ENCODE measurements at places on chromosomes 6 and 20. TPM values are rescaled to one million over a fixed set of nuclear protein-coding genes. Genes with fewer than 3 reads are reported as not detected.

DNA sequence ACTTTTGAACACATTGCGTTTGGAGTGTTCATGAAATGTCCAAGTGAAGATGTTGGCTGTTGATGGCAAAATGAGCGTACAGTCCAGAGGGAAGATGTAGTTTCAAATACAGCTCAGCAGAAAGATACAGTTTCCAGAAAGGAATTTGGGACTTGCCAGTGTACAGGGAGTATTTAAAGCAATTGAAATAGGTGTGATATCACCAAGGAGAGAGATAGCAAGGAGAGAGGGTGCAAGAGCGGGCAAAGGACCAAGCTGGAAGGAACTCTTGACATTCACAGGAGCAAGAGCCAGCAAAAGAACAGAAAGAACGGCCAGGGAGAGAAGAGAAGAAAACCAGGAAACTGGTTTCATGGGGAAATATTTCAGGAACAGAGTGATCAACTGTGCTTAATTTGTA, 47.8 kb downstream of the CARMIL1 start:
- no peak for DNase-seq

DNA sequence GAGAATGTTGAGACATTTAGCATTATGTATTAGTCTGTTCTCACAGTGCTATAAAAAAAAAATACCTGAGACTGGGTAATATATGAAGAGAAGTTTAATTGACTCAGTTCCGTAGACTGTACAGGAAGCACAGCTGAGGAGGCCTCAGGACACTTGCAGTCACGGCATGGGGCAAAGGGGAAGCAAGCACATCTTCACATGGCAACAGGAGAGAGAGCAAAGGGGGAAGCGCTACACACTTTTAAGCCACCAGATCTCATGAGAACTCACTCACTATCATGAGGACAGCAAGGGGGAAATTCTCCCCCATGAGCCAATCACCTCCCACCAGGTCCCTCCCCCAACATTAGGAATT, 26.8 kb upstream of the TFAP2A start:
- DNase-seq = no peak

Gene MAFB
- total RNA-seq = 34.6 TPM

Gene ASXL1
- total RNA-seq = 56.5 TPM

DNA sequence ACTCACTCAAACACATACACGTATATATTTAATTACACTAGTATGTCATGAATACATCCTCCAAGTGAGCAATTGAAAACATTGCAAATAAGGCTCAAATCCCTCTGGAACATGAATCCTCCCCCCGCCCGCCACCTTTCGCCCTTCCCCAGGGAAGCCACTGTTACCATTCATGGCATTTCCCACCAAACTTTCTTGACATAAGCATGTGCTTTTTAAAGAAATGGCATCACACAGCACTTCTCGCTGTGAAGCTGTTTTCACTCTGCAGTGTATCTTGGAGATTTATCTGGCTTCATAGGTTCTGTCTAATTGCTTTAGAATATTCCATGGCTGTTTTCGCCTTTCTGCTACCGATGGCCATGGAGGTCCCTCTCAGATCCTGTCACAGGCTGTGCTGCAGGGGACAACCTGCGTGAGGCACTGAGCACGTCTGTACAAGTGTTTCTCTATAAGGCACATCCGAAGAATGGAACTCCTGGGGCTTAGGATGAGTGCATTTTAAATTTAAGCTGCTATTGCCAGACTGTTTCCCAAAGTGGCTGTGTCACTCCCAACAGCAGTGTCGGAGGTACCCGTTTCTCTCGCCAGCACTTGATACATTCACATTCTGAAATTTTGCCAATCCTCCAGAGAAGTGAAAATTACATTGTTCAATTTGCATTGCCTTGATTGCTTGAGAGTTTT, 22.2 kb upstream of the PHACTR3 start:
- no peak for DNase-seq

- DNase-seq = no peak
Observed at GRCh38 chr6:134347885-134348805, 30.2 kb upstream of the SGK1 start.

- no peak for DNase-seq
Observed at GRCh38 chr6:118708055-118708454, 56.7 kb upstream of the CEP85L start.

- DNase-seq = no peak
Observed at GRCh38 chr6:157496534-157497095, 115.6 kb downstream of the ZDHHC14 start.

Gene WFDC5
- not detected for total RNA-seq

DNA sequence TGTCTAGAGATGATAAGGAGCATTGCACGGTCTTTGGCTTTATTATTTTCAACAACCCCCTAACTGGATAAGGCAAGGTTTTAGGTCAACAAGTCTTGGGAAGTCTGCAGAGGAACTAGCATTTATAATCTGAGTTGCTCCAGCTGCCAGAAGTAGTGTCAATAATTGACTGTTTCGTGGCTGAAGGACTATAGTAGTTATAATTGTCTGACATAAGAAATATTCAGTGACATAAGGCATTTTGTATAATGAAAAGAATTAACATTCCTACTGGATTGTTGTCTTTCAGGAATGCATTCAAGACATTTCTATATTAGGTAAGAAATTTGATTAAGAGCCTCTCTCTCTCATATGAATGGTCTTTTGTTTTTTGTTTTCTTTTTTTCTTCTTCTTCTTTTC, 136.9 kb upstream of the SGK1 start:
- no peak for DNase-seq

- peak; percentile 96 for DNase-seq
Observed at GRCh38 chr6:13336553-13336952, 8.2 kb upstream of the TBC1D7 start.

DNA sequence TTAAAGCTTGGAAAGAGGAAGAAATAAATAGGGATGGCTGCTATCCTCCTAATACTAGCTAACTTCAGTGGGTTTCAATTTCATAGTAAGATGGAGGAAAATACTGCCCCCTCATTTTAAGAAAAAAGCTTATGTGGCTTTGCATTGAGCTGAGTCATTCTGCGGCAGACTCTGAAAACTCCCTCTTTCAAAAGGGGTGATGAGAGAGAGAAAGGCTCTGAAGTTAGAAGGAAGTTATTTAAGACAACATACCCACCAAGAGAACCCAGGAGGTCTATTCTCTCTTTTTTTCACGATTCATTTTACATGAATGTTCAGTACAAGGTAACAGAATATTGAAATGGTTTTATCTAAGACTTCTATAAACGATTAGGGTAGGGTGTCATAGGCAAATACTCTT, 4.5 kb downstream of the PRDM13 start:
- DNase-seq = no peak

Gene BLOC1S5
- 10.4 TPM for total RNA-seq

Gene FAM162B
- 8.0 TPM for total RNA-seq

DNA sequence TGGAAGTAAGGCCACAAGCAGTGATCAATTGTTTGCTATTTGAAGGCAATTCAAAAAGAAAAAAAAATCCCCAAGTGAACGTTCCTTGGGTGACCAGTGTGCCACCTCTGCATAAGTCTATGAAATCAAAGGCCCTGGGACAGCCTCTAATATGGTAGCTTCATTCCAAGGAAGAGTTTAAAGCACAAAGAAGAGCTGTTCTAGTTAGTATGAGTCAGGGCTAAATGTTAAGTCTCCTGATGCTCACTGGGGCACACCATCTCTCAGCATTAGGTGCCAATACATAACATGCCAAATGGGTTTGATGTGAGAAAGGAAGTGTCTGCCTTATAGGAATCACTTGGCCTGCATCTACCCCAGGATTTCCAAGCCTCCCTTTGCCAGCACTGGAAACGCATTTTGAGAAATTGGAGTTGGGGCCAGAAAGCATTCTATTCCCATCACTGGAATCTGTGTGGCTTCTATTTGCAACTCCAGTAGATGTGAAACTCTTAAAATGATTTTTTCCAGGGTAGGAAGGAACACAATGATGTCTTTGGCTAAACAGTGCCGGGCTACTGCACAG, 13.0 kb downstream of the UNC5CL start:
- DNase-seq = no peak

GRCh38 chr6:81996414-81996813, 243.9 kb upstream of the TENT5A start:
- DNase-seq = no peak

DNA sequence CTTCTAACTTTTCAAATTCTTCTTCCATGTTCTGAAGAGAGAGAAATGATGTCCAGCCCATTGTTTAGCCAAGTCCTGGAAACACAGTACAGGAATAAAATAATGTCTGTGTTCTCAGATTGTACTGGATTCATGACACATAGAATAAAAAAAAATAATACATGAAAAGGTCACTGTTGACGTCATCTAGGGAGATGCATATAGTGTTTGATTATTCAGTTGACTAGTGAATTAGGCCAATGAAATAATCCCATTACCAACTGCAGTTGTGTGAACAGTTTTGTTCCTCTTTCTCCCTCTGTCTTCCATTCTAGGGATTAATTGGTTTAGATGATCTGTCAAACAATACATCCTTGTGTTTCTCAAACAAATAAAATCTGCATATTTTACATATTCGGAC, 222.8 kb downstream of the ALDH8A1 start:
- no peak for DNase-seq

Gene EYS
- total RNA-seq = under 0.01 TPM

- DNase-seq = no peak
Observed at GRCh38 chr6:156279261-156279969, 497.8 kb upstream of the ARID1B start.

- no peak for DNase-seq
Observed at GRCh38 chr20:35877611-35878010, 76.7 kb downstream of the SCAND1 start.

Gene TMEM30A
- total RNA-seq = 102 TPM

DNA sequence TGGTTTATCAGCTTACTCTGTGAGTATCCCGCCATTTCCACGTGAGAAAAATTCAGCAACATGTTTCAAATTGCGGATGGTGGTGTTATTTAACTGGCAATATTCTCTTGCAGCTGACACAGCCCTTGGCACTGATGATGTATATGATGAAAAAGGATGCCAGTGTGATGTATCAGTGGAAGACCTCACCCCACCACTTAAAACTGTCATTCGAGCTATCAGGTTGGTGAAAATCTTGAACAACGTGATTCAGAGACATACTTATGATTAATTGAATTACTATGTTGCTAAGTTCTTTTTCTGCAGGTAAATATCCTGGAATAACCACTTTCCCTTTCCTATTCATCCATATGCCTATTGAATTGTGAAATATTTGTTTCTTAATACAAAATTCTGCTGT, 55.7 kb downstream of the KHDC1L start:
- no peak for DNase-seq

Gene REV3L
- total RNA-seq = 49.2 TPM

GRCh38 chr6:24847402-24847801, 48.7 kb upstream of the ARMH2 start:
- DNase-seq = no peak

DNA sequence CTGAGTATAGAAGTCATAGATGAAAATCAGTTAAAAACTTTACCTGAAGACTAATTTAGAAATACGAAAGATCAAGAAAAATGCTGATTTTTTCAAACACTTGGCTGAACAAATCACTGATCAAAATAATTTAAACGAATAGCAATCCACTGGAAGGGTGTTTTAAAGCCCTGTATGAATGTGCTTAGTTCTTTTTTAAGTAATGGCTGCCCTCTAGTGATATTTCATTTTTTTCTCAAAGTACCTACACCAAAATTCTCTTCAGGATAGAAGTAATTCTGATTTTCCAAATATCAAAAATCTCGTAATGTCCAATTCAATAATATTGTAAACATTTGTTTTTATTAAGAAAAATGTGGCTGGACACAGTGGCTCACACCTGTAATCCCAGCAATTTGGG, 32.5 kb downstream of the AKAP7 start:
- no peak for DNase-seq

DNA sequence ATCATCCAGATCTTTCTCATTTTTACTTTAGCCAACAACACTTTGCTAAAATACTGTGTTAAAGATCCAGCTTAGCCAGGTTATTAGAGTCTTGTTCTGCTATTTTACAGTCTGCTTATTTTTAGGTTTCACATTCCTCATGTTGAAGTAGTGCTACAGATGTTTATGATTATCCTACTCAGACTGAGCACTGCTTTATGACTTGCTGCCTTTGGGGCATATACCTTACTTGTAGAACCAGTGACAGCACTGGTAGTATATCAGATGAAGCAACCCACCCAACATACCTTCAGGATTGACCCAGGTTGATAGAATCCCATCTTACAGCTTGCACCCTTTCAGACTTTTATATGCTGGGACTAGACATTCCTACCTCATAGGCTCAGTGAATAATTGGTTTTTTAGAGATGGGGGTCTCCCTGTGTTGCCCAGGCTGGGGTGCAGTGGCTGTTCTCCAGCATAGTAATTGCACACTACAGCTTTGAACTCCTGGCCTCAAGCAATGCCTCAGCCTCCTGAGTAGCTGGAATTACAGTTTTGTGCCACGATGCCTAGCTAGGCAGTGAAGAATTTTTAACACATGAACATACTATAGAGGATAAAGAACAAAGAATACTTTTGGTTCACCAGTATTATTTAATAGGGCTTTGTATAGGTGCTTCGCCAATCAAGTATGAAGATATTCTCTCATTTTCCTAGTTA, 63.8 kb upstream of the DYNLRB1 start:
- DNase-seq = no peak

Gene CDH22
- 0.69 TPM for total RNA-seq

DNA sequence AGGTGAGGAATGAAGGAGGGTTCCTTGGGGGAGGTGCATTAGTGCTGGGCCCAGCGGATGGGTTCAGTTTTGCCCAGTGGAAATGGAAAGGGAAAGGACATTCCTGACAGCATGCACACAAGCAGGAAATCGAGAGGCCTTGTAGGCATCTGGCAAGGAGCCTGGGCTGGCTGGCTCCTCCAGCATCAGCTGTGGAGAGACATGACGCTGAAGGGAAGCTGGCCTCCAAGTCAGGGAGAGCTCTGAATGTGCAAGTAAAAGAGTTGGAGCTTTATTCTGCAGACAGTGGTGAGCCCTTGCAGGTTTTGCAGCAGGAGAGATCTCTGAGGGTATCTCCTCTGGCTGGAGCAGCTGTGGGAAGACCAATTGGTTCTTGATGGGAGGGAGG, 154.3 kb downstream of the MRPL14 start:
- DNase-seq = no peak

DNA sequence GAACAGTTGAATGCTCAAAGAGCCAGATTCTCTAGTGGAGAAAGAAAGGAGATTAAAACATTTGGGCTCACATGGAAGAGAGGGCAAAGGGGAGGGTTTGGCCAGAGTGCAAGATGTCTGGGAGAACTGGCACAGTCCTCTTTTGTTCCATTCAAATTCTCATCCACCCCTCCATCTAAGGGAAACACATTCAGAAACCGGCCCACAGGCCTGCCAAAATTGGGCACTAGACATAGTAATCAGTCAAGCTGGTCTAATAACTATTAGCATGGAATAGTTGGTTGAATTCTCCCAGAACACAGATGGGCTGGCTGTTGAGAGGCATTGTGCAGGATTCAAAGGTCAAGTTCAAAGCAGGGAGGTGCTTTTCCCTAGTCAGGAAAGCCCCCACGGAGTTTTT, 341.4 kb upstream of the IRAK1BP1 start:
- DNase-seq = no peak

DNA sequence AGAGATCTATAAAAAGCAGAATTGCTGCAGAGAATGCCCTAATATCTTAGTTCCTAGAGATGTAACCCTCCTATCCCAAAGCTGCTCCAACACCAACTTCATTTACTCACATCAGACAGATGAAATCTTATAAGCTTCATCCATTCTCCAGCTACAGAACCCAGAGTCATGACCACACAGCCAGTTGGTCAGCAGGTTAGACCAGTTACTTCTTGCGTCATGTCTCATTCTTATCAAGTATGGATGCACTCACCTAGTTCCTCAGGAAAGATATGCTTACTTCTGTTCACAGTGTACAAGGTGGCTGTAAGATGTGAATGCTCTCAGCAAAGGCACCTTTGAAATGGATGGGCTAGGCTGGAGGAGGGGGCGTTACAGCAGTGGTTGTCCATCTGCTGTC, 47.9 kb upstream of the ISM1 start:
- no peak for DNase-seq

GRCh38 chr6:55666037-55666436, 87.0 kb upstream of the HMGCLL1 start:
- no peak for DNase-seq

All from esophagus muscularis mucosa (tissue), 4 donors.